ENCODE measurements at places on chromosomes 3 and 15.

DNA sequence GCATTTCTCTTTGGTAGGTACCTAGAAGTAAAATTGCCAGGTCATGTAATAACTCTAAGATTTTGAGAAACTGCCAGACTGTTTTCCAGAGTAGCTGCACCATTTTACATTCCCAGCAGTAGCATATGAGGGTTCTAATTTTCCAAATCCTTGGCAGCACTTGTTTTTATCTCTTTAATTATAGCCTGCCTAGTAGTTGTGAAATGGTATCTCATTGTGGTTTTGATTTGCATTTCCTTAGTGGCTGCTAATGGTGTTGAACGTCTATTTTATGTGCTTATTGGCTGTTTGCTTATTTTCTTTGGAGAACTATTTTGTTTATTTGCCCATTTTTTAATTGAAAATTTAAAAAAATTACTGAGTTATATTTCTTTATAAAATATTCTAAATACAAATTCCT lies 117.9 kb downstream of the TCF12 start:
- no peak for DNase-seq

DNA sequence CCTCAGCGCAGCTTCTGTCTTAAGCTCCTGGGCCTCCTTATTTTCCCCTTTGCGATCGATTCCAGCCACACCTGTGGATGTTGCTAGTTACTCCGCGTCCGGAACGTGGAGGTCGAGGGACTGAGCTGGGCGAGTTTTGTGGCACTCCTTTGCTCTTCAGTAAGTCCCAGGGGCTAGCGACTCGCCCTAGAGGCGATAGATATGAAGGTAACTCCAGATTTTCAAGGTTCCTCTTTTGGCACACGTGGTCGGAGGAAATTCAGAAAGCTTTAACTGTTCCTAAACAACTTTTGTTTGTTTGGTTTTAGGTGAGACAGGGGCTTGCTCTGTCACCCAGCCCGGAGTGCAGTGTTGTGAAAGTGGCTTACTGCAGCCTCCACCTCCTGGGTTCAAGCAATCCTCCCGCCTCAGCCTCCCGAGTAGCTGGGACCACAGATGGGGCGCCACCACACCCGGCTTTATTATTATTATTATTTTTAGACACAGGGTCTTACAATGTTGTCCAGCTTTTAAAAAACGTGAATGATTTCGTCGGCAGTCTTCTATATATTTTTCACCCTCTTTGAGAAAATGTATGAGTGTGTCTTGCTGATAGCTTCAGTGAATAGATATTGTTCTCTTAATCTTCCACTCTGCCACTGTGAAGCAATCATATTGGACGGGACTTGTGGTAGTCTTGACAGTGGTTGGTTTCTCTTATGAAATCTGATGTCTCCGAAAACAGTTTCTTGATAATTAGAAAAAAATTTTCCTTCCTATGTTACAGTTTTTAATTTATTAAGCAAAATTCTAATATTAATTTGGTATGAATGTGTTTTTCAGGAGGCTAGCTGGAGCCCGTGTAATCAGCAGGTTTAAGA lies 785 bp downstream of the MFSD1 start:
- DNase-seq = peak; percentile 35

- DNase-seq = no peak
Measured at GRCh38 chr3:105614288-105615030, 247.8 kb downstream of the ALCAM start.

- DNase-seq = peak; percentile 45
Measured at GRCh38 chr15:62618432-62618831, 424.1 kb upstream of the TPM1 start.

- DNase-seq = no peak
Measured at GRCh38 chr15:43210172-43210745, 10.6 kb downstream of the EPB42 start.

DNA sequence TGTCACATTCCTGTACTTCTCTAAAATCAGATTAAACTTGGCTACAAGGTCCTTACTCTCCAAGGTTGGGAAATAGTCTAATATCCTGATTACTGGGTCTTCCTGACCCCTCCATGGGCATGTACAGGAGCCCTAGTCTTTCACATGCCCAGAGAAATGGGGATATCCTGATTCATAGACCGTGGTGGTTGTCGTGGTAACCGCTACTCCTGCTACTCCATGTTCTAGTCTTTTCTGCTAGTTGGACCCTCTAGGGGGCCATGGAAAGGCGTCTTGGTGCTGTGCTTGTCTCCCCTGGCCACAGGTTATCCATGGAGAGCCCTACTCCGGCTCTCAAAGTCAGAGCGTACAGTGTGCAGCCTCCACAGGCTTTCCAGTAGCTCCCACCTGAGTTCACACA lies 13.1 kb upstream of the ZBTB38 start:
- DNase-seq = no peak

DNA sequence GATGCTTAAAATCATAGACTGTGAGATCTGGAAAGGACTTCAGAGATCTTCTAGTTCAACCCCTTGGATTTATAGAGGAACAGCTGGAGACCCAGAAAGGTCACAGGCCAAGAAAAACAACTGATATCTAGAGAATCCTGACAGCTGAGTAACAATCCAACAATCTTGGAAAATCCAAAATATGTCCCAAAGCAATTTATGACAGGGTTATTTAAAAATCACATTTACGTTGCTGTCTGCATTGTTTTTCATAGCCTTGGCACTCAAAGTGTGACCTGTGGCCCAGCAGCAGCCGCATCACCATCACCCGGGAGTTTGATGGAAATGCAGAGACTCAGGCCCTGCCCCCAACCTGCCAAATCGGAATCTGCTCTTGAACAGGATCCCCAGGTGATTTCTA lies 78.8 kb downstream of the FBN1 start:
- no peak for DNase-seq

DNA sequence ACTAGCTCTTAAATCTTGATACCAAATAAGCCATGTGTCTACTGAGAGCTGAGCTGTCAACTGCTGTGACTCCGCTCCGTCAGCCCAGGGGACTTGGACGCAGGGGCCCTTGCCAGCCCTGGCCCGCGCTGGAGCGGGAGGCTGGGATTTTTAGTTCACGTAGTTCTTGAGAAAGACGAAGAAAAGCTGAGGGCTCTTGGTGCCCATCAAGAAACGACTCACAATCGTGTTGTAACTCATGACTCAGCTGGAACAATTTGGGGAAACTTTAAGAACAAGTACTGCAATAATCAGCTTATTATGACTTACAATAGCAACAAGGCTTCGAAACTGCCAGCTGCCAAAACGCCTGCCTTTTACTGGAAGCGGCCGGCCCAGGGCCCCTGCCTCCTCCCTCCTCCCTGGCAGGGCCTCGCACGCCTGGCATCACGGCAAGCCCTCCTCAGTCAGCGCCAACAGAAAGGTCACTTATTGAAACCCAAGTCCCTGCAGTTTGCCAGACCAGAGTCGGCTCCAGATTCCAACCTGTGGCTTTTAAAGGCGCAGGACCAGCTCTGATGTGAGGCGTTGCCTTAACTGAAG lies 60.3 kb downstream of the RGMA start:
- no peak for DNase-seq

DNA sequence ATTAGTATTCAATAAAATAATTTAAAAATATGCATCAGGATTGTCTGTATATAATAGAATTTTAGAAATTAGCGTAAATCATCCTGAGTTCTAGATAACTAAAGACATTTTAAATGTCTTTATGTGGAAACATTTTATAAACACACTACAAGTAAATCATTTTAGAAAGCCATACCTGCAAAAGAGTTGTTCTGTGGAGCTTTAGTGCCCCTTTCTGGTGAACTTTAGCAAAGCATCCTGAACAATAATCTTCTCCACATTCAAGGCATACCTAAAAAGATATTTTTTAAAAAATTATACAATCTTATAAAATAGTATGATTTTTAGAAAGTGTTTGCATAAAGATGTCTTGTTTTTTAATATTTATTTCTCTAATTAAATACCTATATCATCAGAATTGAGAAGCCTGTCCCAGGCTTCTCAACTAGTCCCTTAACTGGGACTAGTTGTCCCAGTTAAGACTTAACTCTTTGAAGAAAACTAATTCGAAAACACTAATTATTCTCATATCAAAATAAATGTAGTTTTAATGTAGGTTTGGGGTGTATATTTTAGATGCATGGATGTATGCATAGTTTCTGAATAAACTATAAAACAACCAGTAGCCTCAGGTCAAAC lies 29.7 kb downstream of the ZBBX start:
- DNase-seq = peak; percentile 37

DNA sequence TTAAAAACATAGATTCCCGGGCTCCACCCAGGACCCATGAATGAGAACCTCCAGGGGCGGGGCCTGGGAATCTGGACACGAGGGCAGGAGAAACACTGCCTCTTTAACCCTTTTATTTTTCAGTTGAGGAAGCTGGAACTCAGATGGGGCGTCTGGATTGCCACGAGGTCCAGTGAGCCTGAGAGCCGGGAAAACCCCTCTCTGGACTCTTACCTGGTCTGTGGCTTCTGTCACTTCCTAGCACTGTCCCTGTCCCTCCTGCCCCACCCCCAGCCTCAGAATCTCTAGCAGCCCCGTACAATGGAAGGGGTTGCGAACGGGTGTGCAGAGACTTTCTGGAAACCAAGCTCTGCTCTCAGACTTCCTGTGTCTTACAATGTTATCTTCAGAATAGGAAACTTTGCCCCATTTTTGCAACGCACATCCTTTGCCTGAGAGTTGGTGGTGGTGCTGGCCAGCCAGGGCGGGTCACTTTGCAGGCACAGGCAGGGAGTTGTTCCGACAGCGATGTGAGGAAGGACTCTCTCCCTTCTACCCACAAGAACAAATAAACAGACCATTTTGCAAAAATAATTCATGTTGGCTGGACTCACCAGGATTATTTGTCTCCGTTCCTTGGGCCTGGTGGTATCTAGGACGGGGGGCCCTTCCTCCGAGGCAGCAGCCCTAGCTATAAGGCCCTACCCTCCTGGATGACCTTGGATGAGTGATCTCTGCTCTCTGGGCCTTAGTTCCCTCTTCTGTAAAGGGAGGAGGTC lies 59.1 kb downstream of the SMAD6 start:
- DNase-seq = no peak

- DNase-seq = no peak
Measured at GRCh38 chr15:77013776-77014131, 18.8 kb downstream of the PSTPIP1 start.

DNA sequence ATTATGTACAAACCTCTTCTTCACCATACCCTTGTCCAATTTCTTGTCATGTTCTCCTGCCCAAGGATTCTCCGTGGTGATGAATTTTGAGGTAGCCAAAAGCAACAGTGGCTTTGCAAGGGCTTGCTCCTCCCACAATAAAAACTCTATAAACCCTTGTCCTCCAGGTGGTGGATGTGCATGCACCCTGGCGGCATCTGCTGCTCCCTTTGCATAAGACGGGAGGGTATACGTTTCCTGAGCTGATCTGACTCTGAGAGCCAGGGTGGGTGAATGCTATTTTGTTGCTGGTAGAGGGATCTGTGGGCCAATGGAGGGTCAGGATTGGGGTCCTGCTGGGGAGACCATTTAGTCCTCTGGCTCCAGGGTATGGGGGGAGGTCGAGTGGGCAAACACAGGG lies 5.4 kb downstream of the DNAH1 start:
- no peak for DNase-seq

- DNase-seq = no peak
Measured at GRCh38 chr3:52330194-52330805, 14.2 kb downstream of the DNAH1 start.

GRCh38 chr15:46901001-46901400 lies 816.3 kb upstream of the SEMA6D start:
- no peak for DNase-seq

- DNase-seq = peak; percentile 78
Measured at GRCh38 chr15:78859971-78860719, 12.5 kb upstream of the MORF4L1 start.

GRCh38 chr3:50542177-50543034 lies 25.1 kb downstream of the C3orf18 start:
- peak; percentile 53 for DNase-seq

DNA sequence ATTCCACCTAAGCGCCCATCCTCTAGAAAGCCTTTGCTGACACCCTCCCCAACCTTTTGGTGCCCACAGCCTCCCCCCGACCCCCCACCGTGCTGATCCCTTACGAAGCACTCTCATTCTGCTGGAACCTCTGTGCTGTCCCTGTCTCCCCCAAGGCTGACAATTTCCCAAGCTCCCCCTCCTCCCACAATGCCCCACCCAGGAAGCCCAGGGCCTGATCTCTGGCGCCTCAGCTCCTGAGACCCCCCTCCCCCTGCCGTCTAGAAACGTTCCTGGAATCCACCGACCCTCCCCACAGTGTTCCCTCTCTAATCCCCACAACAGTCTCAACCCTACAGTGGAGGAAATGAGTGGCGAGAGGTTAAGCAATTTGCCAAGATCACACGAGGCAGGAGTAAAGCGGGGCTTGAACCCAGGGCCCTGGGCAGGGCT lies 18.3 kb downstream of the MYL3 start:
- DNase-seq = no peak

- no peak for DNase-seq
Measured at GRCh38 chr3:132881756-132882409, 156.3 kb upstream of the TMEM108 start.

DNA sequence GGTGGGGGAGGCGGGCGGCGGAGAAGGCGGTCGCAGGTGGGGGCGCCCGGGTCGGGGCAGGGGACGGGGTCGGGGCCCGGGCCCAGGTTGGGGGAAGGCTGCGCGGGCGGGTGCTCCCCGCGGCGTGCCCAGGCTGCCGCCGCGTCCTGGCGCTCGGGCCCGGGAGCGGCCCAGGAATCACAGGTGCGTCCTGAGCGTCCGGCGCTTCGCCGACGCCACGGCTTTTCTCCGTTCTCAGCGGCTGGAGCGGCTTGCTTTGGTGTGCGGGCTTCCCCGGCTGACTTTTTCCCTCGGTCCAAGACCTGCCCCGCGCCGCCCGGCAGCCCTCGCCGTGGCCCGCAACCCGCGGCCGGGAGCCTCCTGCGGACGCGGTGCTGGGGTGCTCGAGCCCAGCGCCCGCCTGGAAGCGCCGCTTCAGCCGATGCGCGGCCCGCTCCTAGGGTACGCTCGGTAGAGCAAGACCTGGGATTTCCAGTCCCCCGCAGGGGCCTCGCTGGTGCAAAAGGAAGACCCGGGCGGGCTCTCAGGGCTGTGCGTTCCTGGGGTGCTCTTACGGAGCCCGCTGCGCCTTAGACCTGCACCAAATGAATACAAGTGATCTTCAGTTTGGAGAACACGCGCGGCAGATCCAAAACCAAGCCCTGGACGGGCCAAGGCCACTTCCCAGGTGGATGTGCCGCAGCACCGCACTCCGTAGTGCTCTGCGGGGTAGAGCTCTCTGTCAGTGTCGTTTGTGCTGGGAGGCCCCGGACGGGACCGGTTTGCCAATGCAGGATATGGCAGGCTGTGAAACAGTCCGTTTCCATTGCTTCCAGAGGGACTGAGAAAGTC lies 639 bp downstream of the NIPA1 start:
- DNase-seq = peak; percentile 23

- DNase-seq = no peak
Measured at GRCh38 chr3:50610992-50611463, 546 bp downstream of the CISH start.

- no peak for DNase-seq
Measured at GRCh38 chr3:172312001-172312400, 136.3 kb downstream of the GHSR start.

- DNase-seq = no peak
Measured at GRCh38 chr3:106367496-106367895, 498.7 kb upstream of the CBLB start.

- no peak for DNase-seq
Measured at GRCh38 chr15:92005154-92005553, 151.6 kb downstream of the SLCO3A1 start.
